Stimulated activated CD4-positive, alpha-beta T cell treated with anti-CD3 and anti-CD28 coated beads, Interleukin-1b, Interleukin-23, amount 100 ng/mL, for 4 hours (primary cell): ENCODE measurements at places on chromosomes 2 and 18.

GRCh38 chr18:10190564-10190963, 263.9 kb upstream of the APCDD1 start:
- no peak for DNase-seq

GRCh38 chr2:46970334-46971288, 55.0 kb upstream of the MCFD2 start:
- no peak for DNase-seq

- DNase-seq, result peak; percentile 40
Observed at GRCh38 chr18:59900222-59901128, 679 bp downstream of the PMAIP1 start.

DNA sequence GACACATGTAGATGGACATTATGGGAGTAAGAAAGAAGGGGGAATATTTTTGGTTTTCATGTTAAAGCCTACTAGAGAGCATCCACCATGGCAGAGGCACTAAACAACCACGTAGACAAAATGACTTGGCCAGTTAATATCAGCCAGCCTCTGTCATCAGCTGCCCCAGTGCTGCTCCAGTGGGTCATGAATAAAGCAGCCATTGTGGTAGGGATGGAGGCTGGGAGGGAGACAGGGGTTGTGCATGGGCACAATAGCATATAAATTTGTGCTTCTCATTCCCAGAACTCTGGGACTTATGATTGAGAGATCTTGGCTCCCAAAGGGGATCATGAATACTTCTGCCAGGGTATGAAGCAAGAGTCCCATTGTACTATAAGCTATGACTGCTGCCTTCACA, 31.1 kb upstream of the CXCR4 start:
- DNase-seq, result no peak

DNA sequence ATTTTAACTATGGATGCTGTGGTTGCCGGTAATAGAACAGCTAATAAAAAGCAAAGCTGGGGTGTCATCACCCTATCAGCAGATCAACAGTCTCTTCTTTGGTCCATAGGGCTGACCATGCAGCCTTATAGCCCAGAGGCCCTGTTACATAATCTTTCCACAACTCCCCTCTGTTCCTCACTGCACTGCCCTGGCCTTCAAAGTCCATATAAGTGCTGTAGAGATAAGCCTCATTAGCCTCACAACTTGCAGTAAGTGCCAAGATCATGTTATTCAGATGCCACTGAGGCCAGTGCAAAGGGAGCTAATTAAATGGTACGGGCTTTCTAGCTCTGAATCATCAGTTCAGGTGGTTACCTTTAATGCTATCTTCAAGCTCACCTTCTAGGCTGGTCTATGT, 89.7 kb upstream of the CXCR4 start:
- DNase-seq, result no peak

GRCh38 chr2:128486640-128487375, 168.1 kb upstream of the HS6ST1 start:
- no peak for DNase-seq

DNA sequence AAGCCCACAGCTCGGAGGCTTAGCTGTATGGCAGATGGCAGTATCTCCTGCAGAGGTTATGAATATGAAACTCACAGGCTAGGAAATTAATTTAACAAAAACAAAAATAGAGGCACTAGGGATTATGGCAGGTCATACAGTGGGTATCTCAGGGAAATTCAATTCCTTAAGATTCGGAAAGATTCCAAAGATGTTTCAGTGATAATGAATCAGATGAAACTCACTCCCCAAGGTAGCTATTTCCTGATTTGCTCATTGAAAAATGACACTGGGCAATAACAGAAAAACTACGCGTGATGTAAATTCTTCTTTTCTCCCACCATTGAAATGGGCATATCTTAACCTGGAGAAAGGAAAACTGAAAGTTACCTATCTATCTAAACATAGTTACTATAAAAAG, 414.1 kb downstream of the STK39 start:
- no peak for DNase-seq

- no peak for DNase-seq
Observed at GRCh38 chr18:24530630-24531111, 70.2 kb downstream of the HRH4 start.

- no peak for DNase-seq
Observed at GRCh38 chr2:203280428-203281064, 41.7 kb downstream of the CYP20A1 start.

DNA sequence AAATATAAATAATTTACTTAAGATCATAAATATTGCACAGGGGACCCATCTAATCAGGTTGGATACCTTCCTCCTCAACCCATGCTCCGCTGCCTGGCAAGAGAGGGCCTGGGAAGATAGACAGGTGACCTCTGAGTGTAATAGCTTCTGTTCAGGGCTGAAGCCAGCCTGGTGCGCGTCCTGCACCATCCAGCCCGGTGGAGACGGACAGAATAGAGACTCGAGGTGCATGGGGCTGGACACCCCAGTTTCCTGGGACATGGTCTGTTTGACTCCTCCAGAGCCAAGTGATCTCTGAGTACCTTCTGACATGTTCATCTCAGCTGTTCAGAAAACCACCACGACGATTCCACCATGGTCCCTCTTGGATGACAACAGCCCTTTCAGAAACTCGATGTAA, 209.3 kb upstream of the MYT1L start:
- no peak for DNase-seq

- DNase-seq, result no peak
Observed at GRCh38 chr18:44686156-44686555, 5.5 kb downstream of the SETBP1 start.

GRCh38 chr2:113275556-113276215, 3.0 kb downstream of the PAX8 start:
- DNase-seq, result no peak

- DNase-seq, result no peak
Observed at GRCh38 chr2:207253666-207254345, 88.1 kb upstream of the KLF7 start.

- no peak for DNase-seq
Observed at GRCh38 chr18:36693931-36694620, 134.7 kb downstream of the TPGS2 start.
